Lung microvascular endothelial cell (primary cell): ENCODE measurements at places on chromosomes 5 and 9. TPM values are rescaled to one million over a fixed set of nuclear protein-coding genes. Genes with fewer than 3 reads are reported as not detected.
A peak's percentile ranks its signal among the peaks of the same experiment; 100 is the strongest.

MPDZ gene
- 55.8 and 112 TPM in 2 replicates for total RNA-seq

CRB2 gene
- not detected in 2 replicates for total RNA-seq

CORO2A gene
- 0.20 and 0.22 TPM in 2 replicates for total RNA-seq

- no peak for DNase-seq
Observed at GRCh38 chr5:80565330-80565729, 4.8 kb downstream of the ANKRD34B start.

- peak; percentile 16 for DNase-seq
Observed at GRCh38 chr5:149586708-149587318, 5.5 kb downstream of the ARHGEF37 start.

DNA sequence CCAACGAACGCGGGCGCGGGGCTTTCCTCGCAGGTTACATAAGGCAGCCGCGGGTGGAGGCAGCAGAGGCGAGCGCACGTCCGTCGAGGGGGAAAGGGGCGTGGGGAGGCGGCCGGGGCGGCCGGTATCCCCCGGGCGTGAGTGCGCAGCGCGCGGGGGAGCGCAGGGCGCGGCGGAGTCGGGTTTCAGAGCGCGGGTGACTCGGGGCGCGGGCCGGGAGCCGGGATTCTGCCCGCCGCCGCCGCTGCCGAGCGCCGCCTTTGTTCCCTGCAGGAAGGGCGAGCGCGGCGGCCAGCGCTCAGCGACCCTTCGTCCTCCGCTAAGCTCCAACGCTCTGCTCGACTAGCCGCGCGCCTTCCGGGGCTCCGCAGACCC lies at the start of gene COL15A1:
Gene COL15A1 (plus strand): TSS at position 226 of the 375 bp plus-strand sequence. CDS start 155 bp downstream, outside the sequence.
- no peak for DNase-seq

DNA sequence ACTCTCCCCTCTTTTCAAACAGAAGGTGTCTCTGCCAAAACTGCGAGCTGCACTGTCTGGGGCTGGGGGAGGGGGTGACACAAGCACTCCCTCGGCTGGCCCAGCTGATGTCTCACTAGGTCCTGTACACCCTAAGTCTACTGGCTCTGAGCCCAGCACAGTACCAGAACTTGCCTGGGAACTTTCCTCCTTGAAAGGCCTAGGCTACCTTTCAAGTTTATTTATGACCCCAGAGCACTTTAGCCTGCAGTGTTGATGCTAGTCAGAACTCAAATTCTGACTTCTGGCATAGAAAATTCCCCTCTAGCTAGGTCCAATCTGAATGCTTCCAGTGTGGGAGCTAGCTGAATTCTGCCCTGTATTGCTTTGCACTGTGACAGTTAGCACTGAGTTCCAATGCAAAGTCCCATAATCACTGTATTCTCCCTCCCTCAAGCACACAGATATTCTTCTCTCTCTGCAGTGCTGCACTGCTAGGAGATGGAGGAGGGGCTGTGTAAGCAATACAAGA lies 10.5 kb downstream of the LURAP1L start:
- no peak for DNase-seq

- no peak for DNase-seq
Observed at GRCh38 chr5:125812651-125813050, 610.6 kb upstream of the GRAMD2B start.

- DNase-seq, result no peak
Observed at GRCh38 chr5:178695556-178695955, 34.9 kb downstream of the ZNF354A start.

- no peak for DNase-seq
Observed at GRCh38 chr5:88172847-88173758, 95.5 kb downstream of the TMEM161B start.

GRCh38 chr9:81664638-81665222 lies 24.6 kb downstream of the TLE1 start:
- DNase-seq, result no peak

- no peak for DNase-seq
Observed at GRCh38 chr5:32263684-32264083, 49.1 kb downstream of the MTMR12 start.

GRCh38 chr9:114409103-114409780 lies 21.5 kb upstream of the AKNA start:
- no peak for DNase-seq

- no peak for DNase-seq
Observed at GRCh38 chr5:128877476-128877875, 87.8 kb upstream of the SLC27A6 start.

DNA sequence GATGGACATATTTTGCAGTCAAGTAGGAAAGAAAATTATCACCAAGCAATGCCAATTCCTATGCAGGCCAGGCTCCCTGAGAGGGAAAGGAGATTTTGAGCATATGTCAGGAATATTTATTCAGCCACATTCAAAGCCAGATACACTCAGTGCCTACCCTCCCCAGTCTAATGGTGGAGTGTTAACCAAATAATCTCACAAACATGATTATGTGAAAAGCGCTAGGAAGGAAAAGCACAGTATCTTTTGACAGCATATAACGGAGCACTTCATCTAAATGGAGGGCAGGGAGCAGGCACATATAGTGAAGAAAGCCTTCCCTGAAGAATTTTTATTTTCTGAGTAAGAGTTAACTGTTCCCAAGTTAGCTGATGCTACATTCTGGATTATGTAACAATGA lies 80.3 kb upstream of the SLC30A5 start:
- DNase-seq, result no peak

- no peak for DNase-seq
Observed at GRCh38 chr5:29218138-29218537, 1975.3 kb upstream of the CDH6 start.

DNA sequence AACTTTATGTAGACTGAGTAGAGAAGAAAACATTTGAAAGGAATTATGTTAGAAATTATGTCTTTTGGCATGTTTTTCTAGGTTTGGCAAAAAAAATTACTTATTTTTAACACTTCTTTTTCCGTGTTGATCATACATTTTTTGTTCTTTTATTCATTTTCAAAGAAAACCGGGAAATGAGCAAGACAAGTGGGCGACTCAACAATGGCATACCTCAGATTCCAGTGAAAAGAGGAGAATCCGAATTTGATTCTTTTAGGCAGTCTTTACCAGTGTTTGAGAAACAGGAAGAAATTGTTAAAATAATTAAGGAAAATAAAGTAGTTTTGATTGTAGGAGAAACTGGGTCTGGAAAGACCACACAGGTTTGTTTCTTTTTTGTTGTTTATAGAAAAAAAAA lies 12.9 kb downstream of the YTHDC2 start:
- peak; percentile 23 for DNase-seq

DNA sequence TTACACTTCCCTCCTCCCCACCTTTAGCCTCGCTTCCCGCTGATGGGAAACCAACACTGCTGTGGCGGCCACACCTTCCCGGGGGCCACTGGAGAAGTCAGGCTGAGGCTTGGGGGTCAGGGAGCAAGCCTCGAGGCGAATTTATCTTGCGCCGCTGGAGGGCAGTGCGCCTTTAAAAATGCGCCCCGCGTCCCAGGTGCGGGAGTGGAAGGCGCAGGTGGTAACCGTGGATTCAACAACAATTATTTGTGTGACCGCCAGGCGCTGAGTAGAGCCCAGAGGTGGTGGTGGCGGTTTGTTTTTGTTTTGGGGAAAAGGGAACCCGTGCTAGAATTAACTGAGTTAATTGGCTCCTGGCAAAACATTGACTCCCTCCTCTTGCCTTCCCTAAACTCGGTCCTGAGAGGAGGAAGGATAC lies 1.1 kb downstream of the CFAP77 start:
- DNase-seq, result peak; percentile 28

GRCh38 chr5:67195406-67196275 lies 958 bp downstream of the CD180 start:
- no peak for DNase-seq

DNA sequence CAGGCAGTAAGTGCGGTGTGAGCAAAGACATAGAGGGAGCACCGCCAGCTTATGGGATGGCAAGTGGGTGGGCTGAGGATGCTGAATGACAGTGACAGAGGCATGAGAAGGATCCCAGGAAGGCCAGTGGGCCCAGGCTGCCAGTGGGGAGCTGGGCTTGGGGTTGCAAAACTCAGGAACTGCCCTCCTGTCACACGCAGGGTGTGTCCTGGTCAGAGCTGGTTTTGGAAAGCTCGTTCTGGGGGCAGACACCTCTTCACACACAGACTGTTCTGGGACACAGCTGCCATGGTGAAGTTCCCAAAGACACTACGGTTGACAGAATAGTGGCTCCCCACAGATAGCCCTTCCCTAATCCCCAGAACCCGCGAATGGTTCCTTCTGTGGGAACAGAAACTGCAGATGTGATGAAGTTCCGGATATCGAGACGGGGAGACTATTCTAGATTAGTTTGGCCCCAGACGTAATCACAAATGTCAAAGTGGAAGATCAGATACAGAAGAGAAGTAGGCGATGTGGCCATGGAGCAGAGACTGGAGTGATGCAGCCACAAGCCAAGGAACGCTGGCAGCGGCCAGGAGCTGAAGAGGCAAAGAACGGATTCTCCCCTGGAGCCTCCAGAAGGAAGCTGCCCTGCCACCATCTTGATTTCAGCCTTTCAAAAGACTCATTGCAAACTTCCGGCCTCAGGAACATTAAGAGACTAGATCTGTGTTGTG lies 159.0 kb downstream of the COL23A1 start:
- no peak for DNase-seq

DNA sequence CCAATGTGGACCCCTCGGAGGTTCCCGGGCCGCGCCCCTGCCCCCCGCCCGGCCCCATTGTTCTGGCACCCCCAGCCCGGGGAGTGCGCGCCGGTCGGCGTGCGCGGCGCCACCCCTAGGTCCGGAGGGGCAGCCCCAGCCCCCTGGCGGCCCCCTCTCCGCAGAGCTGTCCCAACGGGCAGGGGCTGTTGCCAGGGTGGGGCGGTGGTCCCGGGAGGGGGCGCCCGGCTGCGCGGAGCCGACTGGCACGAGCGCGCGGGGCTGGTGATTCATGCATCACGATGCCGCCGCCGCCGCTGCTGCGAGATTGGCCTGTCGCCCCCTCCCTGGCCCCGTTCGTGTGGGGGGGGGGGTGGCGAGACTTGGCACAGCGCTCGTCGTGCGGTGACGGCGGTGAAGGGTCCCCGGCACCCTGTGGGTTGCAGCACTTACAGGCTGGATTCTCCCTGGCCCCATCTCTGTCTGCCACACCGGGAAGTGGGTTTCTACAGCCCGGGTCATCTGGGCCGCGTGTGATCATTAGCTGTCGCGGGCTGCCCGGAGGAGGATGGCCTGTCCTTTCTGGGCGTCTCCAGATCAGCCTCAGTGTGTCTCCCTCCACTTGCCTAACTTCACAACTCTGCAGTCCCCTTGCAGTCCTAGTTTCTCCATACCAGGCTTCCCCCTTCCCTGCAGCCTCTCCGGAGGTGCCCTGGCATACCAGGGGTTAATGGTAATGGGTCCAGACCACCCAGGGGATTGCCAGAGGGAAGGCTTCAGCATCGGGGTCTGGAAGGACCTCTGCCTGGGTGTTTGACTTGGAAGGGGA lies 858 bp downstream of the NCS1 start:
- peak; percentile 41 for DNase-seq

DNA sequence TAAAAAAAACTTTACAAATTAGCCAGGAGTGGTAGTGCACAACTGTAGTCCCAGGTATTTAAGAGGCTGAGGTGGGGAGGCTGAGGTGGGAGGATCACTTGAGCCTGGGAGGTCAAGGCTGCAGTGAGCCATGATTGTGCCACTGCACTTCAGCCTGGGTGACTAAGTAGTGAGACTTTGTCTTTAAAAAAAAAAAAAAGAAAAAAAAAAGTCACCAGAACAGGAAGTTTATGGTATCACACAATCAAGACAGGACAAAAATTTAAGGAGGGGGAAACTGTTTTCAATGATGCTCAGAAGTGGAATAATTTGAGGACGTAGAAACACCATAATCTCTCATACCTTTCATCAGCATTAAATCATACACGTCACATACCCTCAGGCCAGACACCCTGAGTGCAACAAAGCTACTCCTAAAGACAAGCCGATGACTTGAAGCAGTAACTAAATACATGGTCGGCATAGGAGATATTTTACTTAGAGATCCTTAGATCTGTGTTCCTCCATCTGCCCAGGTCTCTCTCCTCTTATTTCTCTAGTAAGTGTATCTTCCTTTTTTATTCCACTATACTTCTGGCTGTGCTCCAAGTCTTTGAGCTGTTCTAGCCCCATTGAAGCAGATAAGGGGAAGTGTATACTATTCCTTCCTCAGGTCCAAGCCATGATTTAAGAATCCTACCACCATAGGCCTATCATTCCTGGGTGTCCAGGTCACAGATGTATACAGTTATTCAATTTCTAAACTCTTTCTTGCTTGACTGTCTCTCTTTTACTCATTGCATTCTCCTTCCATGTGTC lies 91.3 kb upstream of the APC start:
- no peak for DNase-seq

DNA sequence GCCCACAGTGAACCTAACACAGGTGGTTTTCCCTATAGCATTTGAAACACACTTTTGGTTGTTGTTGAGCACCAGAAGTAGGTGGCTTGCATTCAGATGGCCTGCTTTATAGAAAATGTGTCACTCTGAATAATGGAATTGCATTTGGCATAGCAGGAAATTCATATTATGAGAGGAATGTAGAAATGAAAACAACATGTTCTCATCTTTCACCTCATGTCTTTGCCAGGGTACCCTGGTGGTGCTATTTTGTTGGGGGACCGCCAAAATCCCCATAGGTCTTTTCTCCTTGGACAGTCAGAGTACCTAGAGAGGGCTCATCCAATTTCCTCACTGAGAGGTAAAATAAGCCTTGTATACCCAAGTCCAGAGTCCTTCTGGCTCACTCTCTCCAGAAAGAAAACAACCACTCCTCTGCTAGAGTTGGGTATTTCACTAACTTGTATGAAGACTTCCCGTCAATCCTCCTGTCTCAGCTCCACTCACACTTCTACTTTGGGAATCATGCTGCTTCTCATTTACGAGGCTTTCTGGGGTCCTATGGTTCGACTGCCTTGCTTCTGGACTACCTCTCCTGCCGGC lies 67.4 kb downstream of the MRPS27 start:
- DNase-seq, result peak; percentile 39
